ENCODE measurements at places on chromosomes 1 and 21.

GRCh38 chr21:23452384-23453083 lies 2154.7 kb downstream of the MRPL39 start:
- peak; percentile 71 for DNase-seq

DNA sequence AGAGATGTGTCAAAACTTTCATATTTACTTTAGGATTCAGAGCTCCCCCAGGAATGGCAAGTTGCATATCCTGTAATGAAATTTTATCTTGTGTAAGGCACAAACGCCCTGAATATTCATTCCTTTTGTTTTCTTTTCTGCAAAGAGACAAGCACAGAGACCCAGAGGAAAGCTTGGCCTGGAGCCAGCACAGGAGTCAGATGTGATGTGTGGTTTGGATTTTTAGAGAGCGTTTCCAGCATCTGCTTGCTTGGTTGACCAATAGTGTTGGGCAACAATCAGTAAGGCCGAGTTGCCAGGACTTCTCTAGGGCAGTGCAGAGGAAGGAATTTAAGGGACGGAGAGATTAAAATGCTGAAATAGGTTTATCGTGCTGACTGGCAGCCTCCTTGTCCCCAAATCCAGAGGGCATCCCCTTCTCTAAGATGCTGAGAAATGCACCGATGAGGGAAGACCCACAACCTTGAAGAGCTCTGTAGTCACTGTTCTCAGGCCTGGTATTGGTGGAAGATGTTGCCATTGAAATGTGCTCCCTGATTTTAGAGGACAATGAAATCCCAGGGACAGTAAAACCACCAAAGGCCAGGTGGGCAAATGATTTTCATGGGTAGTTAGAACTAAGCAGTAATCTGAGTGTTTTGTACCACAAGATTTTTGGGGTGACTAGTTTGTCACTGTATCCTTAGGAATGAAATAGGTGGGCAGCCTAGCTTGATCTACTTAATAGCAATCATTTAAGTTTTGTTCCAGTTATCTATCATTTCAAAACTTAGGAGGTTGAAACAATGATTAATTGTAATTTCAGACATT lies 37.9 kb upstream of the RHOU start:
- DNase-seq: peak; percentile 8

- DNase-seq: no peak
These were observed 27.1 kb upstream of the COL18A1 start for GRCh38 chr21:45377866-45378257.

GRCh38 chr21:36981049-36981391 lies 14.6 kb upstream of the HLCS start:
- no peak for DNase-seq

GRCh38 chr1:157852476-157852875 lies 10.9 kb upstream of the CD5L start:
- DNase-seq: peak; percentile 17

GRCh38 chr1:59552007-59552406 lies 255.1 kb downstream of the FGGY start:
- DNase-seq: no peak

GRCh38 chr21:44013380-44014088 lies 1.4 kb downstream of the TRAPPC10 start:
- peak; percentile 16 for DNase-seq

DNA sequence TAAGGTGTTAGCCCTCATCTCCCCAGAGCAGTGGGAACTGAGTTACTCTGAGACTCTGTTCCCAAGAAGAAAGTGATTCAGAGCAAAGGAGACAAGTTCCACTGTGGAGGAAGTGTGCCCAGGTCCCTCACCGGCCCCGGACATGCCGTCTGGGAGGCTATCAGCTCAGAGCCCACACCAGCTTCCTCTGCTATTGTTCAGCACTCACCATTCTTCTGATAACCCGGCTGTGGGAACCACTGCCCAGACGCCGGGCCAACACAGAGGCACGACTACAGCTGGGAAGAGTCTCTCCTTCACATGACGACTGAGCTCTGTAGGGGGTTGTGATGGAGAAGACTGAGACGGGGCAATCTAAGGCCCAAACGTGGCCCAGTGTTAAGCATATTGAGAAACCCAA lies 34.2 kb upstream of the GJA5 start:
- DNase-seq: no peak

DNA sequence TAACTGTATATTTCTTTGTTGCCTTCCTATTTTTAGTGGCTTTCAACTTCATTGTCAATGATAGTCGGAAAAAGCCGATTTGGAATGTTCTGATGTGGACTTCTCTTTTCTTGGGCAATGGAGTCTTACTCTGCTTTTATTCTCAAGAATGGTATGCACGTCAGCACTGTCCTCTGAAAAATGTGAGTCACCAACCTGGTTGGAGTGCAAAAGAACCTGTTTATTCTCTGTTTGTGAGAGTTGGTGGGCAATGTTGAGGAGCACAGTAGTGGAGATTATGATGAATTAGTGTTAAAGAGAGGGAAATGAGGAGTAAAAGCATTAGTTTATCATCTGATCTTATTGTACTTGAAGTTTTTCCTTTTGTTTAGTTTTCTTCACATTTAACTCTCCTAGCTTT lies 14.5 kb upstream of the AXDND1 start:
- no peak for DNase-seq

DNA sequence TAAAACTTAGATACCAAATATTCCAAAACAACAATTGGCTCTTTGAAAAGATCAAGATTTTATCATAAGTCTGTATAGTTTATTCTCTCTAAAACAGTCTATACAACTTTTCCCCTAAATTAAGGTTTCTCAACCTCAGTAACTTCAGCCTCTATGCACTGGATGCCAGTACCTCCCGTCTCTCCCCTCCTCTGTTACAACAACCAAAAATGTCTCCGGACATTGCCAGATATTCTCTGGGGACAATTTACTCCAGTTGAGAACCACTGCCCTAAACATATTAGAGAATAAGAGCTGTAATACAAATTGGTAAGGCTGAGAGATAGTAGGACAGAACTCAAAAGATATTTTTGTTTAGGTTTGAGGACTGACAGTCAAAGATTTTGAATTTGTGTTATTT lies 71.6 kb downstream of the TMEM200B start:
- no peak for DNase-seq

- no peak for DNase-seq
These were observed 413.8 kb upstream of the NFIA start for GRCh38 chr1:60668585-60668984.

GRCh38 chr1:2476061-2476999 lies at the start of gene PLCH2:
PLCH2 (plus strand) TSS chr1:2476289; CDS start chr1:2476589, 300 bp downstream.
- no peak for DNase-seq
